M059J (cell line): ENCODE measurements at places on chromosomes 5 and 9. TPM values are rescaled to one million over a fixed set of nuclear protein-coding genes. Genes with fewer than 3 reads are reported as not detected.
A peak's percentile ranks its signal among the peaks of the same experiment; 100 is the strongest.

- DNase-seq: no peak
Observed at GRCh38 chr9:69086769-69087168, 51.2 kb downstream of the FXN start.

DNA sequence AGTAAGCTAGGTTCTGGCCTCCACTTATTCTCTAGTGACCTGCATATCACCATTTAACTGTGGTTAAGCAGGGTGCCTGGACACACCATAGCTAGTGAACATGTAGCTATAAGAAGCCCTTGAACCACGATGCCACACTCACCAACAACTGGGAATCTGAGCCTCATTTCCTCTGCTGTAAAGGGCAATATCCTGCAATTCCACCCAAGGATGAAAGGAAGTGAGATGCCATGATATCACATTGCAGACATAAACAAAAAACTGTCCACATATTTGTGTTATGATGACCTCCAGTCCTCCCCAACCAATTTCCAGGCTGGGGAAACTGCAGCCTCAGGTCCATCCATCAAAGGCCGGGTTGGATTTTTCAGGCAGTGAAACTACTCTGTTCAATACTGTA is 10.4 kb downstream of the TNIP1 start:
- peak; percentile 65 for DNase-seq

The GPR151 gene
- total RNA-seq: not detected in 2 replicates

The ALDOB gene
- not detected in 2 replicates for total RNA-seq

The CTNND2 gene
- 0.17 and 1.7 TPM in 2 replicates for total RNA-seq

- DNase-seq: peak; percentile 78
Observed at GRCh38 chr9:116737152-116737546, 50.0 kb downstream of the TRIM32 start.

- DNase-seq: peak; percentile 74
Observed at GRCh38 chr5:57725658-57726504, 243.3 kb upstream of the ACTBL2 start.

- DNase-seq: no peak
Observed at GRCh38 chr5:14216902-14217301, 73.8 kb downstream of the TRIO start.

GRCh38 chr5:6902597-6902996 is 189.4 kb downstream of the TENT4A start:
- no peak for DNase-seq

The TSLP gene
- total RNA-seq: 0.59 and 0.79 TPM in 2 replicates

DNA sequence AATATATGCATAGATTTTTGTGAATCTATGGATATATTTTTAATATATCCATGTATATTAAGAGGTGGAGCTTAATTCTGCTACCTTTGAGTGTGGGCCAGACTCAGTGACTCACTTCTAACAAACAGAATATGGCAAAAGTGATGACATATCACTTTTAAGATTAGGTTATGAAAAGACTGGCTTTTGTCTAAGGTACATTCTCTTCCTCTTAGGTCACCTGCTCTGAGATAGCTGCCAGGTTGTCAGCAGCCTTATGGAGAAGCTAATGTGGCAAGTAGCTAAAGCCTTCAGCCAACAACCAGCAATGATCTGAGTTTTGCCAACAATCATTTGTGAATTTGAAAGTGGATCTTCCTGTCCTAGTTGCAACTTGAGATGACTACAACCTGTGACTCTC is 83.8 kb downstream of the ANKRD31 start:
- no peak for DNase-seq

The RFX3 gene
- total RNA-seq: 1.9 and 3.1 TPM in 2 replicates

GRCh38 chr9:91177081-91177480 is 184.6 kb downstream of the AUH start:
- DNase-seq: no peak

The AFAP1L1 gene
- total RNA-seq: 6.5 and 9.1 TPM in 2 replicates

DNA sequence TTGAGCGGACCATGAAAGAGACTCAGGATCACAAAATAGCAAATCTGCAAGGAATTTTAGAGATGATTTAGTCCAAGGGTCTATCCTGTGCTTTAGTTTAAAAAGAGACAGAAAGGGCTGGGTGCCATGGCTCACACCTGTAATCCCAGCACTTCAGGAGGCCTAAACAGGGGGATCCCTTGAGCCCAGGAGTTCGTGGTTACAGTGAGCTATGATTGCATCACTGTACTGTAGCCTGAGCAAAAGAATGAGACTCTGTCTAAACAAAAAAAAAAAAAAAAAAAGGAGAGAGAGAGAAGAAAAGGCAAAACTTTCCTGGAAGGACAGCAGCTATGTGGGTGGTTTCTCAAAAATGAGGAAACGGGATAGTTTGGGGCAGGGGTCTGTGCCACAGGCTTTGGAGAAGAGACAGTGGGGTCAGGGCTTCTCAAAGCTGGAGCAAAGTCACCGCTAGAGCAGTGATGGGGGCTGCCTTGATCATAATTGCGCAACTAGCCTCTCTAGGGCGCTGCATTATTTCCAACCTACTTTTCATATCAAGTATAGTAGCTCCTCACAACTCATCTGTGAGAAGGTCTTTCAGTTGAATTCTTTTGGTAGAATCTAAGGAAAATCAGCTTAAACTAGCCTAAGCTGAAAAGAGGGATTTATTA is 8.5 kb upstream of the ANKH start:
- DNase-seq: no peak

GRCh38 chr9:113465599-113466140 is 2.1 kb downstream of the RGS3 start:
- peak; percentile 53 for DNase-seq

- no peak for DNase-seq
Observed at GRCh38 chr9:25212361-25212760, 465.9 kb downstream of the TUSC1 start.

The PCDHA9 gene
- not detected in 2 replicates for total RNA-seq

The PTPN3 gene
- 7.3 and 9.9 TPM in 2 replicates for total RNA-seq

The PCDHAC2 gene
- 0.17 TPM in 1 of 2 replicates, not detected in the other for total RNA-seq

The ECSCR gene
- total RNA-seq: 1.5 and 2.4 TPM in 2 replicates

The CCL28 gene
- total RNA-seq: not detected in 2 replicates

GRCh38 chr9:115220319-115221005 is 102.5 kb upstream of the TNC start:
- no peak for DNase-seq

The PCDHB8 gene
- total RNA-seq: 0.98 and 3.8 TPM in 2 replicates

GRCh38 chr5:145345511-145346287 is 489.4 kb downstream of the PRELID2 start:
- DNase-seq: peak; percentile 28

DNA sequence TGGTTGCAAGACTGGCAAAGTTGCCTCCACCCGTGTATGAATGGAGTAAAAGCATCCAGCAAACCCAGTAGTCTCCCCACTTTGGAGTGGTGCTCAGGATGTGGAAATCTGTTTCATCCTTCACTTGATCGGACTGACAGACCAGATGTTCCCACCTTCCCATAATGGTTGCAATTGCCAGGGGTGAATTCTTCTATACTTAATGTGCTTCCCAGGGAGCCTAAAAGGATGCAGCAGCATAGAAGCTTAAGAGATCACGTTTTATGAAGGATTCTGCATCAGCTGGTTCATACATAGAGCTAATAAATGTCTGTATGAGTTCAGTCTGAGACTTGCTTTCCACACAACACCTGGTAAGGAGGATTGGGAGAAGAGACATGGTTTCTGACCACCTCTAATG is 198.8 kb upstream of the S1PR3 start:
- DNase-seq: no peak

GRCh38 chr5:140321796-140322195 is 18.9 kb upstream of the PFDN1 start:
- DNase-seq: no peak

The FOXD4L3 gene
- total RNA-seq: not detected in 2 replicates

GRCh38 chr5:40623480-40624420 is 56.0 kb upstream of the PTGER4 start:
- no peak for DNase-seq

The PCDHGC5 gene
- total RNA-seq: 2.0 and 2.2 TPM in 2 replicates

The C9orf50 gene
- total RNA-seq: 0.10 TPM in 1 of 2 replicates, not detected in the other

- no peak for DNase-seq
Observed at GRCh38 chr5:57677235-57677634, 194.6 kb upstream of the ACTBL2 start.

The IL5 gene
- not detected in 2 replicates for total RNA-seq

The BARHL1 gene
- not detected in 2 replicates for total RNA-seq

DNA sequence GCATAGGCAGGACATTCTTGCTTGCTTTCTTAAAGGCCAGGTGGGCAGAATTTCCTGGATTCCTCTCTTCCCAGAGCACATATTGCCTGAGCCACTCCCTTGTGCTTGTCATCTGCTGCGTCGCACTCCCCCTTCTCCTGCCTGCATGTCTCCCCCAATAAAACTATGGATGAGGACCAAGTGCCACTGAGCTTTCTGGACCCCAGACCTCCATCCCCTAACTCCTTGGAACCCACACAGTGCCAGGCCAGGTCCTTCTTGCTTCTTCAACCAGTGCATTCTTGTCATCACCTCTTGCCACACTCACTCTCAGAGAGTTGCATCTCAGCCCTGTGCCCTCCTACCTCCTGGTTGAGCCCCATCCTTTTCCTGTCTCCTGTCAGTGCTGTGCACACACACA is 157.9 kb upstream of the PANK3 start:
- DNase-seq: no peak

The HCN1 gene
- not detected in 2 replicates for total RNA-seq

The LCP2 gene
- total RNA-seq: 0.69 TPM in 1 of 2 replicates, not detected in the other

The PDLIM4 gene
- 11.7 and 25.0 TPM in 2 replicates for total RNA-seq

DNA sequence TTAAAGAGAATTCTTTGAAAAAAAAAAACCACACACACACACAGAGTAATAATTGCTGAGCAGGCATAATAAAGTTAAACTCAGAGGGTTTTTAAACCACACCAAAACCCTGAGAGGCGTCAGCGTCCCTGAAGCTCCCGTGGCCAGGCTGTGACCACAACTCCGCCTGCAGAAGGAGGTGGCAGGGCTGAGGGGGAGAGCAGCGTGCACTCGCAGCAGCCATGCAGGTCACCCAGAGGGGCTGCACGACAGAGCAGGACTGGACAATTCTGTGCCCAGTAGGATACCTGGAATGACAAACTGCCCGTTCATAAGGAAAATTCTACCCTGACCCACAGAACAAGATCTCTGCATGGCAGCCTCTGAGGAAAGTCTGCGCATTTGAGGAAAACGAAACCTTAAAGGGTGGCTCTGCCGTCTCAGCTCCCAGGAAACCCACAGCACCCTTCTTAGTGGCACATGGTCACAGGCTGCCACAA is 44.0 kb downstream of the ROR2 start:
- peak; percentile 56 for DNase-seq

DNA sequence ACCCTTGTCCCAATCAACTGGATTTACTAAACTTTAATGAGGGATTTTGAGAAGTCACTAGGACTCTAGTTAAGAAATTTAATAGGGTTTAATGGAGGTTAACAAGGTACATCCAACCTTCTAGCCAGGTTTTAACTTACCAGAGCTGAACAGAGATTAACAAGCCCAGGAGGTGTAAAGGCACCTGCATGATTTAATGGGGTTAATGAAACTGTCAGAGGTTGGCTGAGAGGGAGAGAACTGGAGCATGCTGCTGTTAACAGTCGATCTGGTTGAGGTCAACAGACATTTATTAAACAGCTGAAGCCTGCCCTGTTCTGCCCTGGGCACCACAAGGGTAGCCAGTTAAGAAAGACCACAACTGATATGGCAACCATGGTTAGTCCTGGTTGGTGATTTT is 13.6 kb downstream of the HAND1 start:
- no peak for DNase-seq

GRCh38 chr5:35058374-35058788 is 10.6 kb upstream of the AGXT2 start:
- DNase-seq: no peak

- no peak for DNase-seq
Observed at GRCh38 chr5:965604-966344, 42.8 kb upstream of the NKD2 start.

- DNase-seq: no peak
Observed at GRCh38 chr9:125949703-125950460, 202.7 kb downstream of the PBX3 start.

The FOXD4L6 gene
- not detected in 2 replicates for total RNA-seq

DNA sequence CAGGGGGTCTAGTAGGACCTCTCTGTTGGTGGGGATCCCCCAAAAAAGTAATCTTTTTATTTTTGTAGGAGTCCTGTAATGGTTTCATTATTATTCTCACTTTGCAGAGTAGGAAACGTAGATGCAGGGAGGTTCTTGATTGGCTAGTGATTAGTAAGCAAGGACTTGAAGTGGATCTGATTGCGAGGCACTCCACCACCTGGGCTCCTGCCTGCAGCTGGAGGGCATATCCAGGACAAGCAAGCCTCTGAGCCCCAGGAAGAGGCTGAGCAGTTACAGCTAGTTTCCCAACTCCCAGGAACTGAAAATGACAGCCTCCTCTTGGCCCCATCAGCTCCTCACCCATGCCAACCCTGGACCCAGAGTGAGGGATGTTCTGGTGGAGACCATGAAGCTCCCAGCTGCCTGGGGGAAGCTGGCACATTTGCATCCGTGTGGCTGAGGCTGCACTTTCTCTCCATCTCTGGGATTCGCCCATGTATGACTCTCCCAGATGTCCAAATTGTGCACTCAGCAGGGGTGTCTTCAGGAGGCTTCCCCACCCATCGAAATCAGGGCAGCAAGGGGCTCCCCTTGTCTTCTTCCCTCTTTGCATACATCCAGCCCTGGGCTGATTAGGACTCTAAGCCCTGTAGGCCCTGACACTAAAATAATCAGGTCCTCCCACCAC is 10.2 kb downstream of the KCNIP1 start:
- DNase-seq: no peak
